Karpas-422 (cell line): ENCODE measurements at places on chromosomes 2 and 18. TPM values are rescaled to one million over a fixed set of nuclear protein-coding genes. Genes with fewer than 3 reads are reported as not detected.

Gene METTL4
- total RNA-seq, result 6.4 and 15.8 TPM in 2 replicates

DNA sequence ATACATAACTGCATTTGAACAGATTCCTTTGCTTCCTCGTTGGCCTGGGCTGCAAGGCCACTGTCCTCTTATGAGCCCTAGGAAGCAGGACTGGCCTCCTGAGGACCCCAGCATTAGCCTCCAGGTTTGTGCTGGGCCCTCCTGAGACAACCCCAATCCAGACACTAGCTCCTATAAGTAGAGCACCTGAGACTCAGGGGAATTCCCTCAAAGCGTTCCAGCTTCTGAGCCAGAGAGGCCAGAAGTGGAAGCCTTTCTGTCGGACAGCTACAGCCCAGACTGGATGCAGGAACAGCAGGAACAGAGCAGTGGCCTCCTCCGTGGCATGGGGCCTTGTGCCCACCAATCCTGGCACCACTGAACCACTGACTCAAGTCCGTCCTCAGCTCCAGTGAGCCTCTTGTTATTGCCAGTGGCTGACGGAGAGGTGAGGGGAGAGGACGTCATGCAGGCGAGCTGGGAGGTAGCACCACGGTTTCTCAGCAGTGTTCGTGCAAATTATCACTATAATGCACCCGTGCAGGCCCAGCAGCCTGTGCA is 67.2 kb downstream of the NPAS2 start:
- no peak for DNase-seq

DNA sequence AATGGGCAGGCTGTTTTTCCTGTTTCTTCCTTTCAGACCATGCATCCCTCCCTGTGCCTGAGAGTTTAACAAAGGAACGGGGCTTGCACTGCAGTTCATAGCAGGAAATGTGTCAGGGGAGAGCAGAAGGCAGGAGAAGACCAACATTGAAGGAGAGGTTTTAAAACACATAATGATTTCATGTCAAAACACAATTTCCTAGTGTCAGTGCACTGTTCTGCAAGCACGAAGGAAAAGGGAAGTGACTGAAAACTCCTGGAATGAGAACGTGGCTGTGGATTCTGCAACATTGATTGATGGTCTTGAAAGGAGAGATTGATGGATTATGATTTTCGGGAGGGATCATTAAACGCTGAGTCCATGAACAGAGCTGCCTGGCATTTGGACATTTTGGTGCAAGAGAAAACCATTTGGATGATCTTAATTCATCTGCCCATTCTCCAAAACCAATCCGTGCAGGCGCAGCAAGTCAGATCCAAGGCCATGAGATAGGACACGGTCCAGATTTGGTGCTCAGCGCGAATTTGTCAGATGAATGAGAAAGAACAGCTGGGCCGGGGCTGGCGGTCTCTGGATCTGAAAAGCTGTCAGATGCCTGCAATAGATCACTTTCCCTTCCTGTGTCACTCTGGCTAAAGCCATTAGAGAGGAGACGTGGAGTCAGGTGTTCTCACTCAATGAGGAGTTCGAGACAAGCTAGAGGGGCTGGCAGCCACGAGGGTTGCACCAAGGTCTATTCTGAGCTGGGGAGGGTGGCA is 38.4 kb downstream of the C1QL2 start:
- no peak for DNase-seq

GRCh38 chr2:120828829-120829632 is 93.4 kb downstream of the GLI2 start:
- no peak for DNase-seq

Gene BOLL
- not detected in 2 replicates for total RNA-seq

- no peak for DNase-seq
These were observed 40.6 kb downstream of the ZNF516 start for GRCh38 chr18:76454418-76454817.

Gene DSC3
- 0.04 and 0.22 TPM in 2 replicates for total RNA-seq

GRCh38 chr18:62420151-62420512 is 95.0 kb downstream of the TNFRSF11A start:
- no peak for DNase-seq

DNA sequence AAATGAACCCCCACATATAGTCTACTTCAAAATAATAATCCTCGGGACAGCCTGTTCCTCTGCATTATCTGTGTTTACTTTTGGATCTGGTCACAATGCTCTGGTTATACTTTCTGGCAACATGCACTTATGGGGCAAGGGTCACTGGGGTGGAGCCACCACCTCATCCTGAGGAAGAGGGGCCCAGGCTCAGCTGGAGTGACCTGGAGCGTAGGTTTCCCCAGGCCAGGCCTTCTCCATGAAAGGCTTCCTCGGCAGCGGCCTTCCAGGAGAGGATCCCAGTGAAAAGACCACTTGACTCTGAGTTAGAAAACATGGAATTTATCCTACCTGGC is 237.4 kb downstream of the SETBP1 start:
- no peak for DNase-seq

Gene HTRA2
- 36.8 and 72.1 TPM in 2 replicates for total RNA-seq

- DNase-seq, result no peak
These were observed 152.9 kb downstream of the INSIG2 start for GRCh38 chr2:118241128-118241527.

DNA sequence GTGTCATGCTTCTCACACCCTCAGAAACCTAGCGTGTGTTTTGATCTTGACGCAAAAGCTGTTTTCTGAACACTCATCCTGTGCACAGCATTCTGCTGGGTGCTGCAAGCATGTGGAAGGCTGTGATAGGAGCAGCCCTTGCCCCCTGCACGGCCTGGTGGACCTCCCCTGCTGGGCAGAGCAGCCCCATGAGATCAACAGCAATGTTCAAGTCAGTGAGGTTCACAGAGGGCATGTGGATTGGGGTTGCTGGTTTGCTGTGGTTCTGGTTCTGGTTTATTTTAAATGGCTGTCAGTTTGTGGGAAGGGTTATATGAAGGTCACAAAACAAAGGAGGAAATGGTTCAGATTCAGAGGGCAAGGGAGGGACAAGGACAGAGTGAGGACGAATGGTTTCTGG is 71.3 kb downstream of the SOWAHC start:
- no peak for DNase-seq

DNA sequence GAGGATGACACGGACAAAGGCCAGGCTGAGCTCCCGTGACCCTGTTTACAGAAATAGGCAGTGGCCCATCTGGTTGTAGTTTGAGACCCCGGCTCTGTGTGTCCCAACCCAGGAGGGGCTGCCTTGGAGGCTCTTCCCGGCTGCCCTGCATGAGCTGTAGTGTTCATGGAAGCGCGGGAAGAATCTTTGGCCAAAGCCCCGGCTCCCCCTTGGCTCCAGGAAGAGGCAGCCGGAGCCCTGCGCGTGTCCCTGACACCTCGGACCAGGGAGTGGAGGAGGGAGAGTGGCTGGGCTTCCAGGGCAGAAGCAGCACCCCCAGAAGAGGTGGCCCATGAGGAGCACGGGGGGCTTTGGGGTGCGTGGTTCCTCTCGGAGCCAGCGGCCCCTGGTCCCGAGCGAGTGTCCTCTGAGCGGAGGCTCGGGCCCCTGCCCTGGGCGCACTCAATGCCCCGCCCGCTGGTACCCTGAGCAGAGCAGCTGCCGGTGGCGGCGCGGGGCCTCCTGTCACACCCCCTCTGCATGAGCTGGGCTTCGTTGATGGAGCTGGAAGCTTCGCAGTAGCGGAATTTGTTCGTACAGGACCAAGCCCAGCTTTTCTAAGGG is 21.7 kb downstream of the GPR35 start:
- no peak for DNase-seq

DNA sequence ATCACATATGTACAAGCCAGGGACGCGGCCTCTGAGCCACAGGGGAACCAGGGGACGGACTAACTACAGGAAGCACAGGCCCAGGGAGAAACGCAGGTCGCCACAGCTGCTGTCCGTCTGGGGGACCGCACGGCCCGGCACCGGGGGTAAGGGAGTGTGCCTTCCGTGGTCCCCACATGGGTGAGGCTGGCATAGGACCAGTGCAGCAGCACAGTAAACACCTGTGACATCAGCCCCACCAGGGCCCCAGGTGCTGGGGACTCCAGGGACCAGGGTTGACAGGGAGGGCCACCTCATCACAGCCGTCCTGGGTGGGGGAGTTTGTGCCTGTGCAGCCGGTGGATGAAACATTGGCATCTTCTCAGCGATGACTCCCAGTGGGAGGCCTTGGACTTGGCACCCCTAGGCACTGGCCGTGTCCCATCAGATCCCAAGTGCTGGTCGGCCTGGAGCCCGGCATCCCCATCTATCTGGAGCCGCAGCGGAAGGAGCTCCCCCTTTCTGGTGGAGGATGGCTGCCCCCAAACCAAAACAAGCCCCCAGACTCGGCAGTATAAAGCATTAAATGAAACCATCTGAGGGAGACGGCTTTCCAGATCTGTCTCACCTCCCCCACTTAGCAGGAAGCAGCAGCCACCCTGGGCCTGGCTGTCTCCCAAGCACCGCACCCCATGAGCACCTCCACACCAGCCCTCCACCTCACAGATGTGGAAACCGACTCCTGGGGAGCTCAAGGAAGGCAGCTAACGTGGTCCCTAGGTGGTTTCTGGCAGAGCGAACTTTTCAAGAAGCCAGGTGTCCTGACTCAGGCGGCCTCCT is 22.5 kb downstream of the AQP12A start:
- DNase-seq, result peak; percentile 41

- no peak for DNase-seq
These were observed 594.0 kb downstream of the ERBB4 start for GRCh38 chr2:211944572-211944971.

DNA sequence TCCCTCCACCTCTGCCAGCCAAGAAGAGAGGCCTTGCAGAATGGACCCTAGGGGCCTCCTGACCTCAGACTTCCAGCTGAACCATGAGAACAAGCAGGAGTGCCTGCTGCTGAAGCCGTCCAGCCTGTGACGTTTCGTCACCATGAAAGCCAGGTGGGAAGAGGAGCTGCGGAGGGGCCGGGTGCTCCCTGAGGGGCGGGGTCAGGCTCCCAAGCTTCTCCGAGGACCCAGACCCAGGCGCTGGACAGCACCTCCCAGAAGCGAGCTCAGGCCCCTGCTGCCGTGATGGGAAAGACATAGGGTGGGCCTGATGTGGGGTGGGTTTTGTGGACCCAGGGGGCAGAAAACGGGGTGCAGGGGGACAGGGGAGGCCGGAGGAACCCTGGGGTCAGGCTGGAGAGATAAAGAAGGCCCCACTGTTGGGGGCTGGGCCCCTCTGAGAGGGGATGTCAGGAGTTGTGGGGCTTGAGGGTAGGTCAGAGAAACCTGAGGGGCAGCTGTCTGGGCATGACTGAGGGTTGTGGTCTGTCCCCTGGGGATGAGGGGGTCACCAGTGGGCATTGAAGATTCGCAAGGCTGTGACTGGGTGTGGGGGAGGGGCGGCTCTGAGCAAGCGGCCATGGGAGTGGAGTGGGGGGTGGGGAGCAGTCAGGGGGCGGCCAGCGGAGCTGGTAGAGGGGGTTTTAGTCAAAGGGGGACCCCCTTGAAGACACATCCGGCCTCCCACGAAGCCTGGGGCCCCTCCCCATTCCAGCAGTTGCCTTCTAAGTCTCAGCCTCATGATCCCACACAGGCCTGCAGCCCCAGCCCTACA is 73.4 kb upstream of the ODC1 start:
- no peak for DNase-seq

Gene DPP10
- total RNA-seq, result not detected in 2 replicates

DNA sequence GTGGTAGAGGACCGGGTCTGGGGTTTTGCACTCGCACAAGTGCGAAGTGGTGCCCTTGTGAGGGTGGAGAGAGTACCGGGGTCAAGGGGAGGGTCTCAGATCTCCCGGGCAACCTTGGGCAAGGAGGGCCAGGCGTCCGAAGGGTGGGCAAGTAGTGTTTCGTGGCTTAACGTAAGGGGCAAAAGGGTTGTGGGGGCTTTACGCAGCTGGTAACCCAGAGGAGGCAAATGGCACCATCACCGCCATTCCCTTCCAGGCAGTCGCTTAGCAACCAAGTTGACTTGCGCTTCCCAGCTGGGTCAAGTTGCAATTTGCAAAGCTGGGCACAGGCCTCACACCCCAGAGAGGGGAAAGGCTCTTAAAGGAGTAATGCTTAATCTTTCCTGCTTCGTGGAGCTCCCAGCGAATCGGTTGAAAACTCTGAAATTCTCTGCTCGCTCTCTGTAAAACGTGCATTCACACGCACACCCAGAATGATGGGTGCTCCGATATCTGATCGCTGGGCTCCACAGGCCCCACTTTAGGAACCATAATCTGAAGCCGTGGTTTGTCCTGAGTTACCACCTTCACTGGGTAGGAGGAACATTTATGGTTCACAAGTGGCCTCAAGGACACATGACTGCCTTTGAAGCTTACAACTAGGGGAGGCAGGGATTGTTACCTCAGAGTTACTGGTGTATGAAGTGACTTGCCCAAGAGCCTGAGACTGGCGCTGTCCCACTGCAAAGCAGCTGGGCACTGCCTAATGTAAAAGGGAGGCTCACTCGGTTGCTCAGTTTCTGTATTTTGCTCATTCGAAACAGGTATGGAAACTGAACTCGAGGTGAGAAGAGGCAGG is 127.9 kb downstream of the UXS1 start:
- DNase-seq, result no peak

DNA sequence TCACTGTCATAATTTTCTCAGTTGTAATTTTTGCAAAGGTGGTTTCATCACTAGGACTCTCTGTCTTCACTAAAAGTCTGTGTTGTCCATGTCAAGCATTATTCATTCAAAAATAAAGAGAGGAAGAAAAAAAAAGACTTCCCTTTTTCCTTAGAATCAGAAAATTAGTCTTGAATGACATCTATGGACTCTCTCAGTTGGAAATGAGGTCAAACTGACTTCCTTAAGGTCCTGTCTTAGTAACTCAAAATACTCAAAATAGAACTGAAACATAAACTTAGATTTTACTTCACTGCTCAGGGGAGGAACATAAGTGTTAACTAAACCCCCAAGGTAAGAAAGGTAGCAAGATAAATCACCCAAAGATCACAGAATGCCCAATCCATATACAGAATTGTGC is 2.2 kb upstream of the ZNF407 start:
- no peak for DNase-seq

GRCh38 chr2:46837704-46838103 is 77.9 kb downstream of the MCFD2 start:
- no peak for DNase-seq

DNA sequence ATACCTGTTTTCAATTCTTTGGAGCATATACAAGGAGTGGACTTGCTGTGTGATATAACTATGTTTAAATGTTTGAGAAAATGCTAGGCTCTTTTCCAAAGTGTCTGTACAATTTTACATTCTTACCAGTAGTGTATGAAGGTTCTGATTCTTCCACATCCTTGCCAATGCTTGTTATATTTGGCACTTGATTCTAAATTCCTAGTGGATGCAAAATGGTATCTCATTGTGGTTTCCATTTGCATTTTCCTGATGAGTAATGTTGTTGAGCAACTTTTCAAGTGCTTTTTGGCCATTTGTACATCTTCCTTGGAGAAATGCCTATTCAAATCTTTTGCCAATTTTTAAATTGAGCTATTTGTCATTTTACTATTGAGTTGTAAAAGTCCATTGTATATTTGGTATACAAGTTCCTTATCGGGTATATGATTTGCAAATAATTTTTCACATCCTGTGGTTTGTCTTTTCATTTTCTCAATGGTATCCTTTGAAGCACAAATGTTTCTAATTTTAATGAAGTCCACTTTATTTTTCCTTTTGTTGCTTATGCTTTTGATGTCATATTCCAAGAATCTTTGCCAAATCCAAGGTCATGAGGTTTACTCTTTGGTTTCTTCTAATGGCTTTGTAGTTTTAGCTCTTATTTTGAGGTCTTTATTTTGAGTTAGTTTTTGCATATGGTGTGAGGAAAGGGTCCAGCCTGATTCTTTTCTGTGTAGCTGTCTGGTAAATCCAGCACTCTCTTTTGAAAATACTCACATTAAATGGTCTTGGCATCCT is 33.2 kb upstream of the CWC22 start:
- DNase-seq, result no peak
